Activated gamma-delta T cell treated with Interleukin-2 at 50 U/mL for 16 hours (primary cell): ENCODE measurements at places on chromosomes 3 and 15.
A peak's percentile ranks its signal among the peaks of the same experiment; 100 is the strongest.

DNA sequence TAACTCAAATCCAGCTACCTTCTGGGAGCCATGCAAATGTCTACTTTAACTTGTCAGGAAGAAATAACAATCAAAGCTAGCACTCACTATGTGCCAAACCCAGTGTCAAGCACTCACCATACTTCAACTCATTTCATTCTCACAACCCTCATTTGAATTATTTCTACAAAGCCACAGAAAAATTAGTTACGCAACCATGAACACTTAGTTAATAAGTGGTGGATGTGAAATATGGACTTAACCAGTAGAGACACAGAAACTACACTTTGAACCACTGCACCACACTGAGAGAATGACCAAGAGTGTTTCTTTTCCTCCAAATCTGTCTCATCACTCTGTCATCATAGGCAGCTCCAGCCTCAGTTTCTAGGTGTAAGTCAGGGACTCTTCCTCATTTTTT lies 91.0 kb upstream of the MBNL1 start:
- no peak for DNase-seq

- no peak for DNase-seq
Observed at GRCh38 chr3:71247221-71247957, 336.1 kb downstream of the FOXP1 start.

DNA sequence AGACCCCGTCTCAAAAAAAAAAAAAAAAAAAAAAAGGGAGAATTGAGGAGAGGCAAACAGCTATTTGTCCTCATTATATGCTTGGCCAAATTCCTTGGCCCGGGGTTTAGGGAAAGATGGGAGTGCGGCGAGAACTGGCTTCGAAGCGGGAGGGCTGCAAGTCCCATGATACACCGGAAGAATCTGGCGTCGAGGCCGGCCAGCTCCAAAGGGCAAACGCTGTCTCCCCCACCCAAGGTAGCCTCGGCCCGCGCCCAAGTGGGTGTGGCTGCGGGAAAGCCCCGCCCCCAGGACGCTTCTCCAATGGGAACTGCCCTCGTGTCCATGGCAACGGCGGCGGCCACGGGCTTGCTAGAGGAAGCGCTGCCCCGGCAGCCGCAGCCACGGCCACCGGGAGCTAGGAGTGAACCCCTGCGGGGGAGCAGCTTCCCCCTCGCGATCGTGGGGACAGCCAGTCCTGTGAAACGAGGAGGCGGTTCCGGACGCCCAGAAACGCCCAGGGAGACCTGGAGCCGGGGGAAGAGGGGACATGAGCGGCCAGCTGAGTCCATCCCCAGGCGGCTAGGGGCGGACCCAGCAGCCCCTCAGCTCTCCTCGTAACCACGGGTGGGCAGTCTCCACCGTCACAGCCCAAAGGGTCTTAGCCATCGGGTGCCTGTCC lies at the start of gene TTLL13:
TTLL13 (plus strand) TSS at position 354 of the 661 bp plus-strand sequence. CDS start 1,075 bp downstream, outside the sequence.
- peak; percentile 54 for DNase-seq

DNA sequence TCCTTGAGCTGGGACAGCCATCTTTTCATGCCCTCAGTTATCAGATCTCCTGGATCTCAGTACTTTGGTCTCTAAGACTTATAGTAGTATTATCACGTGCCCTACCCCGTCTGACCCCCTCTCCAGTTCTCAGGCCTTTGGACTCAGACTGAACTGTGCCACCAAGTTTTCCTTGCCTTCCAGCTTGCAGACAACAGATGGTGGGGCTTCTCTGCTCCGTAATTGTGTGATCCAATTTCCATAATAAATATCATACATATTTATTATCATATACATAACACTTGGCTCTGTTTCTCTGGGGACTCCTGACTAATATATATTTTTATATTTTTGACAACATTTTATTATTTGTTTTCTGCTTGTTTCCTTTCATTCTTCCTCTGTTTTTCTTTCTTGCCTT lies 458.8 kb upstream of the SEMA6D start:
- no peak for DNase-seq

DNA sequence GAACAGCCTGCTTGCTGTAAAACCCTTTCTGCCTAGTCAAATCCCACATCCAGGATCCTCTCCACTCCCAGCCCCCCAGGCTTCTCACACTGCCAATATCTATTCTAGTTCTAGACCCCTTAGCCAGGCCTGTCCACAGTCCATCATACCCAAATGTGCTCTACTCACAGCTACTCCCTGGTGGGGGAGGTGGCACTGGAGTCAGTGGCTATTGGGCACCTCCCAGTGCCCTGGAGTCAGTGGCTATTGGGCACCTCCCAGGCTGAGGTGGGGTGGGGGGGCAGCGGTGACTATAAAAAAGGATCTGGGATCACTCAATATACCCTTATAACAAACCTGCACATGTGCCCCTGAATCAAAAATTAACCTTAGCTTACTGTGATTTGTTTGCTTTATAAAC lies 773 bp upstream of the DISP2 start:
- no peak for DNase-seq
